ENCODE measurements at places on chromosomes 2 and 18.

DNA sequence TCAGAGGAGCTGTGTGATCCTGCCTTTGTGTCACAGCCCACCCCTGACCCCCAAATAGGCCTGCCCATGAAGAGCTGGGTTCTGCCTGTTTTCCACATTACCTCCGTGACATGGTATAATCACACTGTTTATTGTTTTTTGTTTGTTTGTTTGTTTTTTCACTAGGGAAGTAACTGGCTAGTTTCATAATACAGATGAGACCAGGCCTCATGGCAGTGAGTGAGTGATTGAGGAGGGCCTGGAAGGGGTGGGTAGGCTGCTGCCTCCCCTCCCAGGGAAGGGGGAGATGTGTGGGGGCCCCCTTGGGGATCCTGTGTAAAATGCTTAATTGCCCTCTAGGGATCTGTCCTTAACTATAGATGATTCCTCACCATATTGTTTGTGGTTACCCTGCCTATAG is 190.5 kb downstream of the LDLRAD4 start:
- no peak for DNase-seq

DNA sequence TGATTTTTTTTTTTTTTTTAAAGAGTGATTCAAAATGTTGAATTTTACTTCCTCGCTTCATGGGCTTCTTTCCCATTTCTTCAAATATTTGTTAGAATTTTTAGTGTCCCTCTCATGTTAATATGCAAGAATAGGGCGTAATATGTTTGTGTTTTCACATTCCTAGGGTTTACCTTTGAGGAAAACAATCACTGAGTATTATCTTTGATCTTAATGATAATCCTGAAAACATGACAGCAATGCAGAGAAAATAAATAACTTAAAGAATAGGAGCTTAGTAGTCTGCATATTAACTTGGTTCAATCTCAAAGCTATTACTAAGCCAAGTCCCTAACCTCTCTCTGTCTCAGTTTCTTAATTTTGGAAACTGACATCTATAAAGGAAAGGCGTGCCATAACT is 475.4 kb downstream of the NRXN1 start:
- DNase-seq, result no peak

GRCh38 chr2:100423631-100424030 is 6.2 kb upstream of the CHST10 start:
- DNase-seq, result no peak

DNA sequence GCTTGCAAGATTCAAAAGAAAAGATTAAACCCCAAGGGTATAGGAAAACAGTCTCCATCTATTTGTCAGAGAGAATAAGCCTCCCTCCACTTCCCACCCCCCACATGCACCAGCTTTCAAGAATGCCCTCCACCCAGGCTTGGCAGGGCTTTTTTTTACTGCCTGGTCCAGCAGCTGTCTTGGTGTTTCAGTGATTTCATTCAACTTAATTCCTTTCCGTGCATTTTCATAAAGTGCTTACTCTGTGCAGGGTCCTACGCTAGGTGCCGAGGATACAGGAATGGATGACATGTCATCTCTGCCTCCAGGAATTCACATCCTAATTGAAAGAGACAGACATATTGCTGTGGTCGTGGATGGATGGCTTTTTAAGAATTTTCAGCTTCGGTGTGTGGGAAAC is 117.9 kb downstream of the LRATD1 start:
- DNase-seq, result no peak

- no peak for DNase-seq
Measured at GRCh38 chr2:46136481-46136880, 160.7 kb upstream of the EPAS1 start.

- peak; percentile 50 for DNase-seq
Measured at GRCh38 chr2:218883491-218884490, 3.1 kb downstream of the WNT10A start.

DNA sequence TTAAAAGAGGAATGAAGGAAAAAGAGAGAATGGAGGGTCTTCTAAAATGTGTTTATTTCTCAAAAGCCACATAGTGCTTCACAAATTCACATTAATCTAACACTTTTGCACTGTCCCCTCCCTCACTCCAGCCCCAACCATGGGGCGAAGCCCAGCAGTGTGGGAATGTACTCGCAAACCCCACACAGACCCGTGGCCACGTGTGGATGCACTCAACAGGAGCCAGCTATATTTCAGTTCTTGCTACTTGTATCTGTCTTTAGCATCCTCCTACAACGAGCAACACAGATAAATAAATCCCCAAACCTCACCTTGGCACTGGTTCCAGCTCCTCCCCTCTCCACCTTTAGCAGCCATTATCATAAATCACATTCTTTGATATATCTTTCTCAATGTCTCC is 91.9 kb upstream of the TMEM200C start:
- DNase-seq, result no peak

DNA sequence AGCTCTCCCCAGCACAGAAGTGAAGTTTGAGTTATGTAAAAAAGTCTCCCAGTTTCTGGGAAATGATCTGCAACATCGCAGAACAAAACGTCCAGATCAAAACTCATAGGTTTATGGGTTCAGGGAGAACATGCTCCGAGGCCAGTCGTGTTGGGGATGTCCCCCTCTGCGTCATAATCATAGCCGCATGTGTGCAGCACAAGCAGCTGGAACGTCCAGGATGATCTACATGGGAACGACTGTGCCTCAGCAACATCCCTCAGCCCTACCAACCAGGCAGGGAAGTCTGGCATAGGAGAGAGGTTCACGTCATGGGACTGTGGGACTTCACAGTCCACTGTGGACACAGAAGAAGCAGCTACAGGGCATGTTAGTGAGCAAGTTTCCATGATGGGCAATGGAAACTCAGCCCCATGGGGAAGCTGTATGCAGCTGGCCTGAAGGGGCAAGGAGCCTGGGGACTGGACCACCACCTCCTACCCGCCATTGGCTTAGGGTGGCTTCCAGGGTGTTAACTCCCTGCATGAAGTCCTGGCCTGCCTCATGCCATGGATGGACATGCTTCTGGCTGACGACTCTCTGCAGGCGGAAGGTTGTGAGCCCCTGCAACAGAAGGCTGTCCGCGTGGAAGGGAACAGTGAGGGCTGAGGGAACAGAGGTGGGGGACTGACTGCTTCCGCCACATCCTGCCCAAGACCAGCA is 96.9 kb downstream of the COPS8 start:
- no peak for DNase-seq

GRCh38 chr18:13437796-13438506 is 219.4 kb downstream of the LDLRAD4 start:
- peak; percentile 55 for DNase-seq

Measured in activated CD4-positive, alpha-beta T cell treated with anti-CD3 and anti-CD28 coated beads for 4 hours (primary cell).